ENCODE measurements at places on chromosomes 7 and 10. TPM values are rescaled to one million over a fixed set of nuclear protein-coding genes. Genes with fewer than 3 reads are reported as not detected.

Gene HMX3
- total RNA-seq: not detected

Gene TMEM229A
- not detected for total RNA-seq

Gene PTPN20
- 1.8 TPM for total RNA-seq

- no peaks in the 10 kb centered on the region for H3K36me3 ChIP-seq
- no peak for DNase-seq
- H3K27me3 ChIP-seq: no peaks in the 10 kb centered on the region
- no peak overlapping the region for H3K27ac ChIP-seq
Observed at GRCh38 chr7:148026713-148027112, 563.9 kb upstream of the C7orf33 start.

GRCh38 chr7:10537764-10538163 is 435.9 kb upstream of the PHF14 start:
- H3K36me3 ChIP-seq: no peaks in the 10 kb centered on the region
- H3K4me3 ChIP-seq: no peak overlapping the region
- H3K4me1 ChIP-seq: no peaks in the 10 kb centered on the region
- no peaks in the 10 kb centered on the region for H3K27me3 ChIP-seq
- H3K27ac ChIP-seq: no peak overlapping the region

- H3K27ac ChIP-seq: no peak overlapping the region
- no peaks in the 10 kb centered on the region for H3K27me3 ChIP-seq
- DNase-seq: no peak
Observed at GRCh38 chr10:71475243-71475871, 78.6 kb downstream of the CDH23 start.

DNA sequence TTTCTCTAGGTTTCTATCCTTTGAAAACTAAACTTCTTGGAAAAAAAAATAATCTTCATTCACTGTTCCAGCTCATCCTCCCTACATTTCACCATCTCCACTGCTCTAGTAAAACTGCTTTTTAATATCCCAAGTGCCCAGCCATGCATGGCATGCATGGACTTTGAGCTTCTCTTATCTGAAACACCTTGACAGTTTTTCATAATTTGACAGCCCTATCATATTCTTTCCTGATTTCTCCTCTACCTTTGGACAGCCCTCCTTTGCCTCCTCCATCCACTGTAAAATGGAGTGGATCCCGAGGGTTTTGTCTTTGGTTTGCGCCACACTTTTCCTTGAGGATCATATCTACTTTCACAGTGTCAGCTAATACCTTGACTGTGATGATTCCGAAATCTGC is 212.8 kb downstream of the ANK3 start:
- H3K27me3 ChIP-seq: no peaks in the 10 kb centered on the region
- no peak overlapping the region for H3K4me3 ChIP-seq
- H3K27ac ChIP-seq: no peak overlapping the region

DNA sequence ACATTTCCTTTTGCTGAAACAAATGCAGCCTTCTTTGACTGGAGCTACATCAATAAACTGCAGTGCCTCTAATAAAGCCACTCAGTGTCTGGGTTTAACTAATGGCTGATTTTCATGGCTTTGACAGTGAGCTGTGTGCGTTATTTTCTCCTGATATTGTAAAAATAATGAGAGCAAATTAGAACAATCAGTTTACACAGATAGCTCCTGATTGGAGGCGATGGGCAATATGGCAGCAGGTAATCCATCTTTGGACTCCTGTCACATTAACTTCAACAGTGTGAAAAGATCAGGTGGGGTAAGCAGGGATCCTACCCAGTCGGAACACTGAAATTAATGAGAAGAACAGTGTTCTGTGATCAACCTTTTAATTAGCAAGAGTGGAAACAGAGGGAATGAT is 100.7 kb downstream of the POLL start:
- H3K4me1 ChIP-seq: peaks cover 9% of the 10 kb centered on the region
- H3K36me3 ChIP-seq: no peaks in the 10 kb centered on the region
- DNase-seq: no peak
- no peak overlapping the region for H3K4me3 ChIP-seq
- no peaks in the 10 kb centered on the region for H3K27me3 ChIP-seq

DNA sequence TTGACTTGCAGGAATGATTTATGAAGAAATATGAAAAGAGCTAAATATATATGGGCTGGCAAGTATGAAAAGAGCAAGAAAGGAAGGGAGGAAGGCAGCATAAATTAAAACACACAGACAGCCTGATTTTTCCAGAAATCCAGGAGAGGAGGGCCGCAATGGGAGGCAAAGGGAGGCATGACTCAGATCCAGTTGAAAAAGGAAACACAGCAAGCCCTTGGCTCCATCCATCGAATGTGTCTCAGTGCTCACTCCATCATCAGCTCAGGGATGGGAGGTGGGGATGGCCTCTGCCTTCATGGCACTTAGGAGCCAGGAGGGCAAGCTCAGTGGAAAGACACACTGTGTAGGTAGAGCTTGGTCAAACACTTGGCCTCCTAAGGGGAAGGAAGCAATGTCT is 75.7 kb upstream of the PDZD8 start:
- DNase-seq: no peak
- H3K27ac ChIP-seq: no peak overlapping the region
- H3K36me3 ChIP-seq: no peaks in the 10 kb centered on the region
- no peaks in the 10 kb centered on the region for H3K4me1 ChIP-seq
- H3K4me3 ChIP-seq: no peak overlapping the region
- H3K27me3 ChIP-seq: no peaks in the 10 kb centered on the region

- no peaks in the 10 kb centered on the region for H3K27me3 ChIP-seq
- no peak for DNase-seq
- no peak overlapping the region for H3K27ac ChIP-seq
- H3K36me3 ChIP-seq: peaks cover 18% of the 10 kb centered on the region
Observed at GRCh38 chr10:102261196-102261595, 15.9 kb downstream of the GBF1 start.

- H3K27me3 ChIP-seq: no peaks in the 10 kb centered on the region
- H3K4me3 ChIP-seq: no peak overlapping the region
- H3K36me3 ChIP-seq: no peaks in the 10 kb centered on the region
- no peaks in the 10 kb centered on the region for H3K4me1 ChIP-seq
Observed at GRCh38 chr10:54613162-54613561, 187.9 kb downstream of the PCDH15 start.

DNA sequence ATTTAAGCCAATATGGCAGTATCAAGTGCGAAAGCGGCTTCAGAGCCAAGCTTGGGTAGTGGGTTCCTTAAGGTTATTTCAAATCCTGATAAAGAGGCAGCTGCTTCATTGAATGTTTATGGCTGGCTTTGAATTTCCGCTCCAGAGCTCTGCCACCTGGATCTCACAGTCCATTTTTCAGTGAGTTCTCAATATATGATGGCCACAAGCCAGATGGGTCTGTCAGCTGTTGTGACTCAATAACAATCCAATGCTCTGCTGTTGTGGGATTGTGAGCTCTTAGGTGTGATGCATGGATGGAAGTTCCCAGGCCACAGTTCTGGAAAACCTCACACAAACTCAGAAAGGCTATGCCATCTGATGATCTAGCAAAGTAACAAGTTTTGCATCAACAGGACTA is 743.8 kb upstream of the LRRN3 start:
- H3K27ac ChIP-seq: no peak overlapping the region
- no peaks in the 10 kb centered on the region for H3K4me1 ChIP-seq
- no peaks in the 10 kb centered on the region for H3K27me3 ChIP-seq
- H3K36me3 ChIP-seq: no peaks in the 10 kb centered on the region

- no peak for DNase-seq
- H3K27me3 ChIP-seq: no peaks in the 10 kb centered on the region
- no peaks in the 10 kb centered on the region for H3K36me3 ChIP-seq
- H3K4me1 ChIP-seq: no peaks in the 10 kb centered on the region
Observed at GRCh38 chr10:14801723-14802122, 27.0 kb upstream of the FAM107B start.

DNA sequence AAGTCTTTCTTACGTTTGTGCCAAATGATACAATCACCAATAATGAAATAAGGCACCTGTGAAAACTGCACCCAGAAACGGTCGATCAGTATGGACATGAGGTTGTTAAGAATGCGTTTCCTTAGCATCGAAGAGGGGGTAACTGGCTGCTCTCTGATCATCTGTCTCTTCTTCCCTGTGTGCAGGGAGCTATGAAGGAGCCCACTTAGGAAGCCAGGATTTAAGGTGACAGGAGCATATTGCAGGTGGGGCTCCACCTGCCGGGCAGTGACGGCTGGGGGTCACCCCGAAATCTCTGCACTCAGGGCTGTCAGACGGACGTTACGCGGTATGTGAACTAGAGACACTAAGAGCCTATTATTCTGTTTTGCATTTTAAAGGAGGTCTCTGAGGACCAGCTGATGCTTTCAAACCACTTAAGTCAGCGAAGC is 64.5 kb downstream of the CARD11 start:
- peak overlapping the region; percentile 30 for H3K4me3 ChIP-seq
- H3K27ac ChIP-seq: no peak overlapping the region
- no peaks in the 10 kb centered on the region for H3K27me3 ChIP-seq
- peak; percentile 33 for DNase-seq
- peaks cover 16% of the 10 kb centered on the region for H3K4me1 ChIP-seq
- no peaks in the 10 kb centered on the region for H3K36me3 ChIP-seq

DNA sequence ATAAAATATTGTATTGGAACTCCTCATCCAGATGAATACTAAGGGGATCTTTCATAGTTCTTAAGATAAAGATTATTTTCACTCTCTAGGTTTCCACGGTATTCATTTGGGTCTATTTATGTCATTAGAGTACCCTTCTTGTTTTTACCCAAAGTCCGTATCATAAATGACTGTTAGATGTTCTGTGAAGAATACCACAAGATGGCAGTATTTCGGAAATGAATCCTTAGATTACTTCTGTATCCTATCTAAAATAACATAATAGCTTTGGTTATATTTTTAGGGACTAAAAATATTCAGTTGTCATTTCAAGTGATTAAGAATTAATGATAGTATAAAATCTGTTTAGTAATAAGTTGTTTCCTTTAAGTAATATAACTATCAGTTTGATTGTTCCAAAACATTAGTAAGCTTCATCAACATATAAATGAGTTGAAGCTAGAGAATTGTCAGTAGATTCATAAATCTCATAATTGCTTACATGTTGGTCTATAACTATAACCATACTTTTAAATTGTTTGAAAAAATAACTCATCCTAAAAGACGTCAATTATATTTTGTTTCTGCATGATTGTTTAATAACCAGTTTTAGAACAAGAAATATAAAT is 337.5 kb upstream of the KCND2 start:
- H3K4me3 ChIP-seq: no peak overlapping the region
- DNase-seq: no peak
- H3K27ac ChIP-seq: no peak overlapping the region
- H3K36me3 ChIP-seq: no peaks in the 10 kb centered on the region

- DNase-seq: no peak
- no peaks in the 10 kb centered on the region for H3K4me1 ChIP-seq
- H3K36me3 ChIP-seq: peaks cover 93% of the 10 kb centered on the region
- no peaks in the 10 kb centered on the region for H3K27me3 ChIP-seq
- no peak overlapping the region for H3K27ac ChIP-seq
Observed at GRCh38 chr7:137904833-137905232, 58.1 kb upstream of the DGKI start.

DNA sequence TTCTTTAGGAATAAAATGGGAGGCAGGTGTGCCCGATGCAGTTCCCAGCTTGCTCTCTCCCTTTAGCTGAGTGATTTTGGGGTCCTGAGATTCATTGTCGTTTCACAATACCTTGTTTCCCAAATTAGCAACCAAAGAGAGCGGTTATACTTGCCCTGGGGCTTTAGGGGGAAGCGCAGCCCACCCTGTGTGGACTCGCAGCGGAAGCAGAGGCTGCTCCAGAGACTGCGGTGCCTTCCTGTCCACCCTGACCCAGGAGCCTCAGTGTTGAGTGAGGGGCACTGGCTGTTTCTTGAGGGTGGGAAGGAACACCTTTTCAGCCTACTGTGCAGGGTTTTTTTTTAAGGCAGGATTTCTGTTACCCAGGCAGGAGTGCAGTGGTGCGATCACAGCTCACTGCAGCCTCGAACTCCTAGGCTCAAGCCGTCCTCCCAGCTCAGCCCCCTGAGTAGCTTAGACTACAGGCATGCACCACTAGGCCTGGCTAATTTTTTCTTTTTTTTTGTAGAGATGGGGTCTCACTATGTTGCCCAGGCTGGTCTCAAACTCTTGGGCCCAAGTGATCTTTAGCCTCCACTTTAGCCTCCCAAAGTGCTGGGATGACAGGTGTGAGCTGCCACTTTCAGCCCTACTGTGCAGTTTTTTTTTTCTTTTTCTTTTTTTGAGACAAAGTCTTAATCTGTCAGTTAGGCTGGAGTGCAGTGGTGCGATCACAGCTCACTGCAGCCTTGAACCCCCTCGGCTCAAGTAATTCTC is 67.0 kb downstream of the DNAJB6 start:
- H3K36me3 ChIP-seq: peaks cover 21% of the 10 kb centered on the region
- H3K4me1 ChIP-seq: no peaks in the 10 kb centered on the region
- H3K4me3 ChIP-seq: no peak overlapping the region
- no peak overlapping the region for H3K27ac ChIP-seq

DNA sequence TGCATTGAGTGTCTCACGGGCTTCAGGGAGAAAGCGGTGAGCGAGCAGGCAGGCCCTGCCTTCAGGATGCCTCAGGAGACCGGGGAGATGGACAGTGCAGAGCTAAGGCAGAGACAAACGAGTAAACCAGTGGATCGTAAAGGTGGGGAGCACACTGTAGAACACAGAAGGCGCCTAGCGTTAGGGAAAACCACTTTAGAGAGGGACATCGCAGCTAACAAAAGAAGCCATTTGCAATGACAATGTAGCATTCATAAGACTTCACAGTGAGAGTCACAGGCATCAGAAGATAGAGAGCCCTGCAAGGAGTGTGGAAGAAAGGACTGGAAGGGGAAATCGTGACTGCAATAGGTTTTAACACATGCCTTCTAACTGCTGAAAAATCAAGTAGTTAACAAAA is 54.9 kb upstream of the TMEM273 start:
- DNase-seq: no peak
- no peaks in the 10 kb centered on the region for H3K36me3 ChIP-seq
- H3K4me1 ChIP-seq: no peaks in the 10 kb centered on the region
- H3K27ac ChIP-seq: no peak overlapping the region
- no peaks in the 10 kb centered on the region for H3K27me3 ChIP-seq
